Aorta (tissue), 5 donors: ENCODE measurements at places on chromosomes 12 and 14. TPM values are rescaled to one million over a fixed set of nuclear protein-coding genes. Genes with fewer than 3 reads are reported as not detected.

The SPSB2 gene
- total RNA-seq = 4.2 TPM

The GIT2 gene
- 78.0 TPM for total RNA-seq

DNA sequence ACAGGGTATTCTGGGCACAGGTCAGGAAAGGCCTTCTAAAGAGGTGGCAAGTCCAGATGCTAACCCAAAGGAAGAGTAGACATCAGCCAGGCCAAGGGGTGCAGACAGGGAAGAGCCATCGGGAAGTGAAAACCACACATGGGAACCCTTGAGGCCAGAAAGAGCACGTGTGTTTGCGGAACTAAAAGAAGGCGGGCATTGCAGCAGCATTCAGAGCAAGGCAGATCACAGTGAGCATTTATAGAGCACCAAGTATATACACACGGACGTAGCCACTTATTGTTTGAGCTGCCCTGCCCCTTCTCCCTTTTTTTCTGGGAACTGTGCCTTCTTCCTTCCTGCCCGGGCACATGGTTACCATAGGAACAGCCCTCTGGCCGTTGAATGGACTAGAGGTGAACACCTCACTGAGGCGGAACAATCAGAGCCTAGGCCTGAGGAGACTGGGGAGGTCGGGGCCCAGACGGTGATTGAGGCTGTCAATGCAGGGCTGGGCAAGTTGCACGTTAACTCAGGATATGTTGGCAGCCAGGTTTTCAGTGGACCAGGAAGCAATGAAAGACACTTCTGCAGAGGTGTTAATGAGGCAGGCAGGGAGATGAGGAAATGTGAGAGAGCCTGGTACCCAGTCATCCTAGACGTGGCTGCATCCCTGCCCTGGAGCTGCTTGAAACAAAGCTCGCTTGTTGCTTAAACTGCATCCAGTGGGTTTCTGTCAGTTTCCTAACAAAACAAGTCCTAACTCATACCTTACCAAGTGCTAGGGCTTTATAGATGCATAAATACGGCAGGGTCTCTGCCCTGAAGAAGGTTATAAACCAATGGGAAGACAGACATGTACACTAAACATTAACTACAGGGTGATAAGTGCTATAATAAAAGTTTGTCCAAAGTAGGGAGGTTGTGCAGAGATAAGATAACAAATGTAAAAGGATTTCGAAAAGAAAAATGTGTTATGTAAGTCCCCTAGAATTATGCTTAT, 34.2 kb downstream of the MOAP1 start:
- H3K27me3 ChIP-seq = no peaks in the 10 kb centered on the region
- no peaks in the 10 kb centered on the region for H3K4me1 ChIP-seq
- H3K27ac ChIP-seq = no peak overlapping the region
- H3K36me3 ChIP-seq = no peaks in the 10 kb centered on the region
- no peak for DNase-seq

The KLHDC1 gene
- total RNA-seq = 19.4 TPM

The KRT77 gene
- not detected for total RNA-seq

The CMA1 gene
- 0.52 TPM for total RNA-seq

The HCAR3 gene
- 1.2 TPM for total RNA-seq

The LYZ gene
- total RNA-seq = 38.7 TPM

DNA sequence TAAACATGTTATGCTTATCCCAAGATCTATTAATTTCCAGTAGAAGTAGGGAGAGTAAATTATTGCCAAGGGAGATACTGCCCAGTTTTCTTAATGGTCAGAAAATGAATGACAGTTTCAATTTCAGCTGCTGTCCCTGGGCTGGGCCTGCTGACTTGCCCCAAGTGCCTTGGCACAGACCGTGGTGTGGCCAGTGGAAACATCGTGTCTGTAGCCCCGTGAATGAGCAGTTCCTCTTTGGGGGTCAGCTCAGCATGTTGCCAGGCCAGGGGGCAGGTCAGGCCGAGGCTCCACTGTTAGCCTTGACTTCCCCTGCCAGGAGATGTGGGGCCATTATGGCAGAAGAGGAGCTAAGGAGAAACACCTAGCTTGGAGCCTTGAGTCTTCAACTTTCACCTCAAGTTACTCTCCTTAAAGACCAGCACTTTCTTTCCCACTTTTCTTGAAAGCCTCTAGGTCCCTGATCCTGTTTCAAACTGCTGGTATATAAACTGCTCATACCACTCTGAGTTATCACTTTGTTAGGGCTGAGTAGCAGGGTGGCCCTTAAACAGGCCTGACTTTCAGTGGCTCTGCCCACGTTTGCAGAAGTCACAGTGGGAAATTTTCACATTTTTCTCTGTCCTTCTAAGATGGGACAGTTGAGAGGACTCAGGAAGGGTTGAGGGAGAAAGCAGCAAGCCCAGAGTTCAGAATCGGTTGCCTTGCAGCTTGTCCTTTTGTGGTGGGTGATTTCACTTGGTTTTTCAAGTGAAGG, 73.2 kb downstream of the SUSD6 start:
- H3K27me3 ChIP-seq = no peaks in the 10 kb centered on the region
- DNase-seq = no peak
- H3K36me3 ChIP-seq = no peaks in the 10 kb centered on the region
- H3K27ac ChIP-seq = no peak overlapping the region
- peaks cover 12% of the 10 kb centered on the region for H3K4me1 ChIP-seq
- no peak overlapping the region for H3K4me3 ChIP-seq

The RPGRIP1 gene
- total RNA-seq = 0.39 TPM

DNA sequence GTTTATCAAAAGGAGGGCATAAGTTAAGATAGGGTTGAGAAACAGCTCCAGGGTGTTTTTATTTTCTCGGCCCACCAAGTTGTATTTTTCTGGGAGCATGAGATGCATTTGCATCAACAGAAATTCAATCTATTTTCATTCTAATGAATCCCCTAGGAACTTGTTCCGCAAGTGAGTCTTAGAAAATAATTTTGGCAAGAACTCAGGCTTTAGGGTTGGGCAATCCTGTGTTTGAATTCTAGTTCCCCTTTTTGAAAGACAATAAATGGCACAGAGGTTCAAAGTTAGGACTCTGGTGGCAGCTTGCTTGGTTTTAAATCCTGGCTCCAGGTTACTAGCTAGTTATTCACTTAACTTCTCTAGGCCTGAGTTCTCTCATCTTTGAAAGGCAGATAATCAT, 23.7 kb downstream of the SLC5A8 start:
- no peaks in the 10 kb centered on the region for H3K4me1 ChIP-seq
- no peak for DNase-seq
- H3K27ac ChIP-seq = no peak overlapping the region
- H3K36me3 ChIP-seq = no peaks in the 10 kb centered on the region
- no peaks in the 10 kb centered on the region for H3K27me3 ChIP-seq

- no peaks in the 10 kb centered on the region for H3K4me1 ChIP-seq
- no peaks in the 10 kb centered on the region for H3K36me3 ChIP-seq
- no peak overlapping the region for H3K4me3 ChIP-seq
Observed at GRCh38 chr12:104775731-104776231, 182.3 kb downstream of the SLC41A2 start.

DNA sequence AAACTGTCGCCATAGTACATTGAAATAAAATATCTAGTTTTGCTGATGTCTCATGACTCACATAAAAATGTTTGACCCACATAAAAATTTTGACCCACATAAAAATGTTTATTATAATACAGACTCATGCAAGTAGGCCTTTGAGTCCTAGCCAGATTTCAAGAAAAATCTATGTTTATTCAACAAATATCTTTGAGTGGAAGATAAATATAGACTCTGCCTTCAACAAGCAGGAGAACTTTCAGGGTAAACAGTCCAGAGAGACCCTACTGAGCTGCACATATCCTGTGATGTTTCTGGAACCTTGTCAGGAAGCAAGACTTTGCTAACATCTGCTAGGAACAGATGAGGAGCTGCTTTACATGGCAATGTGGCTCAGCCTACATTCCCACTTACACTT, 283.1 kb downstream of the MDGA2 start:
- DNase-seq = no peak
- H3K27ac ChIP-seq = no peak overlapping the region
- H3K36me3 ChIP-seq = no peaks in the 10 kb centered on the region
- H3K4me1 ChIP-seq = no peaks in the 10 kb centered on the region

DNA sequence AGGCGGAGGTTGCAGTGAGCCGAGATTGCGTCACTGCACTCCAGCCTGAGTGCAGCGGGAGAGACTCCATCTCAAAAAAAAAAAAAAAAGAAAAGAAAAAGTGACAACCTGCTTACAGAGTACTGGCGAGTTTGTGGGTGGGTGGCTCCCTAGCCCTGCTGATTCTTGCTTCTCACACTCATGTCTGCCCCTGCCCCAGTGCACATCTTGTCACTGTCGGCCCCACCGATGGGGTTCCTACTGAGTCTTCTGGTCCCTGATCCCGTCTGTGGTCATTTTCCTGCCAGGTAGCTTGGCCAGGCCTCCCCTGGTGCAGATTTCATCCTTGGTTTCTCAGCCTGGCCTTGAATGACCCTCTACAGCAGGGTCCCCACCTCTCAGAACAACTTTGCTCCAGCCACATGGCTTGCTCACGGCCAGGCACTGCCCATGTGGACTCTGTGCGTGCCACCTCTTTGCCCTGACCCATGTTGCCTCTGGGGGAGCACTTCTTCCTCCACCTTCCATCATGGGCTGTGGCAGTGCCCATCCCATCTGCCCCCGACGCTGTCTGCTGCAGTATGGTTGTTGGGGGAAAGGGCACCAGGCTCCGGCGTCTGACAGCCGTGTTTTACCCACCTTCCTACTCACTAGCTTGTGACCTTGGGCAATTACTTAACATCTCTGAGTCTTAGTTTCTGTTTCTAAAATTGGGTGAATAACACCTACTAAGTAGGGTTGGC, 2.1 kb upstream of the PTPN6 start:
- H3K4me1 ChIP-seq = no peaks in the 10 kb centered on the region
- H3K36me3 ChIP-seq = no peaks in the 10 kb centered on the region
- DNase-seq = peak; percentile 42

The RBM19 gene
- 31.8 TPM for total RNA-seq

DNA sequence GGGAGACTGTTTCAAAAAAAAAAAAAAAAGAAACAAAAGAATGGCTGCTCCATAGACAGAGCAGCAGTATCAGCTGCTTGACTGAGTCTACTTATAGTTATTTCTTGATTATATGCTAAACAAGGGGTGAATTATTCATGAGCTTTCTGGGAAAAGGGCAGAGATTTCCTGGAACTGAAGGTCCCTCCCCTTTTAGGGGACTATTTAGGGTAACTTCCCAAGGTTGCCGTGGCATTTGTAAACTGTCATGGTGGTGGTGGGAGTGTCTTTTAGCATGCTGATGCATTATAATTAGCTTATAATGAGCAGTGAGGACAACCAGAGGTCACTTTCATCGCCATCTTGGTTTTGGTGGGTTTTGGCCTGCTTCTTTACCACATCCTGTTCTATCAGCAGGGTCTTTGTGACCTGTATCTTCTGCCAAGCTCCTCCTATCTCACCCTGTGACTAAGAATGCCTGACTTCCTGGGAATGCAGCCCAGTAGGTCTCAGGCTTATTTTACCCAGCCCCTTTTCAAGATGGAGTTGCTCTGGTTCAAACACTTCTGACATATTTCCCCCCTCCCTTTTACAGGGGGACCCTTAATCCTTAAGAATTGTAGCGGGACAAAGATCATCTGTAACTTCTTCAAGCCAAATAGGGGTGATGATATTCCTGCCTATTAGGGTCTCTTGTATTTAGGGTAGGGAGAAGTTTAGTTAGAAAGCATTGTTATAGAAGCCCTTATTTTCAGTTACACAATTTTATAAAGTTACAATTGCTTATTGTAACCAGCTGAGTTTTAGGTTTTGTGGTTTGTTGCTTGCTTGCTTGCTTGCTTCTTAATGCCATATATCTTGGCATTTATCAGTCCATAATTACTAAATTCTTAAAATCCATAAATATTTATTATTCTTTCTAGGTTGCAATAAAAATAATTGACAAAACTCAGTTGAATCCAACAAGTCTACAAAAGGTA, 42.5 kb downstream of the MARK3 start:
- DNase-seq = no peak
- no peak overlapping the region for H3K27ac ChIP-seq
- H3K4me3 ChIP-seq = no peak overlapping the region

DNA sequence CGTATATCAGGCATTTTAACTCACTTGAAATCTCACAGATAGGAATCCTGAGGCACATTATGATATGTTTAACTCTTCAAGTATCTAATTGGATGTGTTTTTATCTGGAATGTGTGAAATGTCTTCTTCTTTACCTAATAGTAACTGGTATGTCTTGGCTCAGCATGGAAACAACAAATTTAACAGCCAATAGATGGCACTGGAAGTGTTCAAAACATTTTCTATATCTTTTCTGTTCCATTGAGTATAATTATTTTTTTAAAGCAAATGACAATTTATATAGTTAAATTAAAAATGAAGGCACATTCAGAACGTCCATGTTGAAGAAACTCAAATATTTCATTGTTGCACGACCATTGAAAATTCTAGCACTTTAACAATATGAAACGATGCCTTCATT, 164.6 kb upstream of the SLC16A7 start:
- no peak for DNase-seq
- no peaks in the 10 kb centered on the region for H3K36me3 ChIP-seq

- no peak overlapping the region for H3K4me3 ChIP-seq
- H3K27ac ChIP-seq = no peak overlapping the region
- DNase-seq = no peak
Observed at GRCh38 chr12:96313606-96314005, 86.6 kb downstream of the CDK17 start.

- no peaks in the 10 kb centered on the region for H3K4me1 ChIP-seq
- no peak for DNase-seq
- no peaks in the 10 kb centered on the region for H3K27me3 ChIP-seq
- no peaks in the 10 kb centered on the region for H3K36me3 ChIP-seq
- no peak overlapping the region for H3K27ac ChIP-seq
Observed at GRCh38 chr12:3656946-3657622, 95.8 kb downstream of the CRACR2A start.

GRCh38 chr12:76490763-76491162, 68.8 kb downstream of the OSBPL8 start:
- no peaks in the 10 kb centered on the region for H3K36me3 ChIP-seq
- no peaks in the 10 kb centered on the region for H3K27me3 ChIP-seq
- no peak overlapping the region for H3K27ac ChIP-seq
- no peak for DNase-seq

DNA sequence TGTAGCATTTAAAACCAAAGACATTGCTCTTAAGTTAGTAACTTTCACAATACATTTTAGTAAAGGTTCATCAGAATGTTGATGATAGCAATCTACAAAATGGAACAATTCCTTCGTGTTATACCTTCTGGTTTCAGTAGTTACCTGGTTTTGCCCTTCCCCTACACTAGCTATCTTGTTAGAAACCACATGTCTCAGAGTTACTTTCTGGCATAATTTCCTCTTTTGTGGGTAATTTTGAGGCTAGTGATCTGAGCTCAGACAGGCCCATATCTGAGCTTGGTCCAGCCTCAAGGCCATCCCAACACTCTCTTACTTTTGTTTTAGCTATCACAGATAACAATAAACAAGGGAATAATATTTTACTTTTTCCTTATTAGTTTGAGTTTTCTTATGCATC, 196.9 kb downstream of the KITLG start:
- no peak overlapping the region for H3K4me3 ChIP-seq
- no peaks in the 10 kb centered on the region for H3K36me3 ChIP-seq
- H3K4me1 ChIP-seq = no peaks in the 10 kb centered on the region
- DNase-seq = no peak
- H3K27ac ChIP-seq = no peak overlapping the region
